ENCODE measurements at places on chromosomes 3 and 15.

DNA sequence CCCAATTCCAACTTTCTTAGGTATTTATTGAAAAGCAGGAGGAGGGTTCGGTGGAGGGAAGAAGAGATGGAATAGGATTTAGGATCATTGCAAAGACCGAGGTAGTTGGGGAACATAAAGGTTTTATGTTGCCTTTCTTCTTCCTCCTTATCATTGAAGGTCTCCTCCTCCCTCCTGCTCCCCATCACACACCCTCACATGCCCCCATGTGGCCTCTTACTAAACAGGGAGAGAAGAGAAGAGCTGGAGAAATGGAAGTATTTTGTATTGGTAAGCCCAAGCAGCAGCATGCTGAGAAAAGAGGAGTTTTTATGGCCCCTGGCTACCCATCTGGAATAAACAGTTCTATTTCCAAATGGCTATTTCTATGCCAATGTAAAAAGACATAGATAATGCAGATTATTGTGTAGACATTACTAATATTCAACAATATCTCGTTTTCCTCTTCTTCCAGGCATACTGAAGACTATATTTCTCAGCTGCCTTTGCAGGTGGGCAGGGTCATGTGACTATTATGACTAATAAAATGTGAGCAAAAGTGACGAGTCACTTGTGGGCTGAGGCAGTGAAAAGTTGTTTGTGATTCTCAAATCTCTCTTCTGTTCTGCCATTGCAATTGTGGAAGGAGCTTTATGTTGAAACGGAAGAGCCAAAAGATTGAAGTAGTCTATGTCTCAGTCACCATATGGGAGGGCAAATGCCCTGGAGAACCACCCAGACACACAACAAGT, 5.2 kb upstream of the GPR176 start:
- no peak for DNase-seq

DNA sequence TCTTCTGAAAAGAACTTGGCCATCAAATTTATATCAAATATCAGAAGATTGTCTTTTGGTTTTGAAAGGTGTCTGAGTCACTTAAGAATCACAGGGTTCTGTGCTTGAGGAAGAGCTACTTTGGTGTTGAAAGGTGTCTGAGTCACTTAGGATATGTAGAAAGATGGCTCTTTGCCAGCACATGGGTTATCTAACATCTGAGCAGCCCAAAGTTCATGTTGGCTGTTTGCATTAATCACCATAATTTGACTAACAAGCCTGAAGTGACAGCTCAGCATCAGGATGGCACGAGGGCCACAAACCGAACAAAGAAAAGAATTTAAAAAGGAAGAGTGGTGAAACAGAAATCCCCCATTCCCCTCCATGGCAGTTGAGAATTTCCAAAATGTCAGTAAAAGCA, 190.5 kb upstream of the CMC1 start:
- no peak for DNase-seq

DNA sequence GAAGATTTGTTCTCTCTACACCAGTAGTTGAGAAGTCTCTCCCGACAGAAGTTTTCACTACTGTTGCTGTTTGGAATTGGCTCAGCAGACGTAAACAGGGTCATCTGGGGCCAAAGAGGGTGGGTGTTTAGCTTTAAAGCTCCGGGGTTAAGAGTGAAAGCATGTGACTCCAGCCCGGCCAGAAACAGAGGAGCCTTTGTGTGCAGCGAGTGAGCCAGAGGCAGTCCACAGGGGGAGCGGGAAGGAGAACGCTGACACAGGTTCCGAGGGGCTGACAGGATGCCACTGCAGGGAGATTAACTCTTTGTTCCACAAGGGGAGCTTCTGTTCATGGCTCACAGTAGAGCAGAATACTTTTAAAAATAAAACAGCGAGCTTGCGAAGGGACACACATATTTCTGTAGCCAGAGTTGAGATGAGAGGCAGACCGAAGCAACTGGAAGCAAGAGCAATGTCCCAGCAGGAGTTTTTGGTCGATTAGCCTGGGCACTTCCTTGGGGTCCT, 26.9 kb downstream of the BMF start:
- DNase-seq, result peak; percentile 89

- no peak for DNase-seq
These were observed 7.0 kb downstream of the NR2F2 start for GRCh38 chr15:96337365-96338023.

DNA sequence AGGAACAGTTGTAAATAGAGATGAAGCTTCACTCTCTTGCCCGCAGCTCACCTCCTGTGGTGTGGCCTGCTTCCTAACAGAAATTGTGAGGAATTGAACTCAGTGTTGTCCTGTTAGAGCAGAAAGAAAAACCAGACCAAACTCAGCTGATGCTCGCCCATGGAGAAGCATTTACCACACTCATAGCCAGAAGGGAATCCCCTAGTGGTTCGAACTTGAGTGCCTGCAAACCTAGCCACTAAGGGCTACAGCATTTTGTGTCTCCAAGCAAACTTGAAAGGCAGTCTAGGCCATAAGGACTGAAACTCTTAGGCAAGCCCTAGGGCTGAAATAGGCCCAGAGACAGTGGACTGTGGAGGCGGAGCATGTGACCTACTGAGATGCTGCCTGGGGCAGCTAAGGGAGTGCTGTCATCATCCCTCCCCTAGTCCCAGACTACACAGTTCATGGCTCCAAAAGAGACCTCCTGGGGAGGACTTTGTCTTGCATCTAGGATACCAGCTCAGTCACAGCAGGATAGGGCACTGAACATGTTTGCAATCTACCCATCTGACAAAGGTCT, 44.5 kb upstream of the MCTP2 start:
- DNase-seq, result no peak

GRCh38 chr3:55523471-55523870, 36.4 kb upstream of the WNT5A start:
- DNase-seq, result no peak

DNA sequence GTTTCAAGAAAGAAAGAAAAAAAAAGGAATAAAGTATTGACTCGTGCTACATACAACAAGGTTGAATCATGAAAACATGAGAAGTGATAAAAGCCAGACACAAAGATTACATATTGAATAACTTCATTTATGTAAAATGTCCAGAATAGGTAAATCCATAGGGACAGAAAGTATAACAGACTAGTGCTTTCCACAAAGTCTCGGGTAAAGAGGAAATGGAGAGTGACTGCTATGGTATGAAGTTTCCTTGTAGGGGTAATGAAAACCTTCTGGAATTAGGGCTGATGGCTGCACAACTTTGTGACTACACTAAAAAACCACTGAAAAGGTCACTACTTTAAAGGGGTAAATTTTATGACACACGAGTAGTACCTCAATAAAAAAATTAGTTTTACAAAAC, 13.0 kb downstream of the LRRFIP2 start:
- DNase-seq, result no peak

DNA sequence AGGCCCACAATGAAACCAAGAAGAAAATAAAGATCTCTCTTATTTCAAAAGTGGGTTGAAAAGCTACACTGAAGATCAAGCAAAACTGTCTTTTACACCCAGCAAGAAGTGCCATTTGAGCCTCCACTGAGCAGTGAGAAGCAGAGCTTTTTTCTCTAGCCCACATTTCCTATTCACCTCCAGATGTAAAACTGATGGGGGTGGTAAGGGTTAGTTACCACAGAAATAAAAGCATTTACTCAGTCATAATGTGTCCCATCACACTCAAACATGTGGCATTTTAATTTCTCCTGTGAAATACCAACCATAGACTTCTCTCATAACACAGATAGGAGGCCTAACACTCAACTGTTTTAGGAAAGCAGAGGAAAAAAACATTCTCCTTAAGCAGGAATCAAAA, 21.0 kb downstream of the IFT57 start:
- DNase-seq, result no peak

DNA sequence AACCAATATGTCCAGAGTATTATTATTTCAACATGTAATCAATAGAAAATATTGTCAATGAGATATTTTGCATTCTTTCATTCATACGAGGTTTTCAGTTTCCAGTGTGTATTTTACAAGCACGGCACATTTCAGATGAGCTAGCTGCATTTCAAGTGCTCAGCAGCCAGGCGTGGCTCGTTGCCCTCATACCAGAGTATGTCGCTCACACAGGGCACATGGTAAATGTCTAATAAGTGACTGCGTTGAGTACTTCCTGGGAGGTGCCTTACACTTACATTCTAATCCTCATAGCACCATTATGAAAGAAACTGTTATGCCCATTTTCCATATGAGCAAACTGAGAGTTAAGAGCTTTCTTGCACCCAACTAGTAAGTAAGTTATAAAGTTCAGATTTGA, 47.4 kb downstream of the TMEM266 start:
- no peak for DNase-seq

DNA sequence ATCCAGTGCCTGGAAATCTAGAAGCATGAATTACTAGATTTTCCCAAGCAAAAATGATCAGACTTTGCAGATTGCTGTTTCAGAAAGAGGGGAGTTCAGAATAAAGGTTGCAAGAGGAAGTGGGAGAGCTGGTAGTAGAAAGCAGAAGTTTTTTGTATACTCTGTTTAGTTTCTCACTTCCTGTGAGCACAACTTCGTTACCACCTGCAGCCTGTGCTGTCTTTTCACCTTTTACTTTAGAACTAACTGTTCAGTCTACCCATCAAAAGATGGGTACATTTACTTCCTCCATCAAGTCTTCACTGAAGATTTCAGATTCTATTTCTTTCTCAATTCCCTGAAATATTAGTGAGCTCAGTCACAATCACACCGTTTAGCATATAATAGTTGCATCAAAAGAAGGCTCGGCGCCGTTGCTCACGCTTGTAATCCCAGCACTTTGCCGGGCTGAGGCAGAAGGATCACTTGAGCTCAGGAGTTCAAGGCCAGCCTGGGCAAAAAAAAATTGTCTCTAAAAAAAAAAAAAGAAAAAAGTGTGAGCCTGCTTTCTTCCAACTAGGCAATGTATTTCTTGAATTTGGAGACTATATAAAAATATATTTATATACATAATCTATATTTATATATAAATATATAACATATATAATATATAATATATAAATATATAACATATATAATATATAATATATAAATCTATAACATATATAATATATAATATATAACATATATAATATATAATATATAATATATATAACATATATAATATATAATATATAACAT, 1.8 kb upstream of the CEP97 start:
- no peak for DNase-seq

- DNase-seq, result no peak
These were observed 51.8 kb downstream of the NSUN3 start for GRCh38 chr3:94114666-94115065.

- no peak for DNase-seq
These were observed 38.6 kb downstream of the CRYBG3 start for GRCh38 chr3:97860364-97860763.

DNA sequence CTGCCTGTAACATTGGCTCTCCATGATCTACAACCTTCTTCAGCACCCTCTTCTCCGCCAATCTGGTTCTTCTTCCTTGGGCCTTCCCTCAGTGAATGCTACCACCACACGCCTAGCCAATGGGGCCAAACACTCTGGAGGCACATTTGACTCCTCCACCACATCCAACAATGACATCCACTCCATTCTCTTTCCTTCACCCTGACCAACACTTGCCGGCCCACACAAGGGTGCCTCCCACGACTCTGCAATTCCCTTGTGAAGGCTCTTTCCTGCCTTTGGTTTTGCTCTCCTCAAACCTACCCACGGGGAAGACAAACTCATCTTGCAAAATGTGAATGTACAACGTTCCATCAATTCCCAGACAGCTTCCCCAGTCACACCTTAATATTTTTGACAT, 263.8 kb downstream of the FOXP1 start:
- no peak for DNase-seq

- no peak for DNase-seq
These were observed 2.4 kb upstream of the MAGI1 start for GRCh38 chr3:66041116-66041515.

- no peak for DNase-seq
These were observed 49.4 kb downstream of the MYZAP start for GRCh38 chr15:57640930-57641682.

DNA sequence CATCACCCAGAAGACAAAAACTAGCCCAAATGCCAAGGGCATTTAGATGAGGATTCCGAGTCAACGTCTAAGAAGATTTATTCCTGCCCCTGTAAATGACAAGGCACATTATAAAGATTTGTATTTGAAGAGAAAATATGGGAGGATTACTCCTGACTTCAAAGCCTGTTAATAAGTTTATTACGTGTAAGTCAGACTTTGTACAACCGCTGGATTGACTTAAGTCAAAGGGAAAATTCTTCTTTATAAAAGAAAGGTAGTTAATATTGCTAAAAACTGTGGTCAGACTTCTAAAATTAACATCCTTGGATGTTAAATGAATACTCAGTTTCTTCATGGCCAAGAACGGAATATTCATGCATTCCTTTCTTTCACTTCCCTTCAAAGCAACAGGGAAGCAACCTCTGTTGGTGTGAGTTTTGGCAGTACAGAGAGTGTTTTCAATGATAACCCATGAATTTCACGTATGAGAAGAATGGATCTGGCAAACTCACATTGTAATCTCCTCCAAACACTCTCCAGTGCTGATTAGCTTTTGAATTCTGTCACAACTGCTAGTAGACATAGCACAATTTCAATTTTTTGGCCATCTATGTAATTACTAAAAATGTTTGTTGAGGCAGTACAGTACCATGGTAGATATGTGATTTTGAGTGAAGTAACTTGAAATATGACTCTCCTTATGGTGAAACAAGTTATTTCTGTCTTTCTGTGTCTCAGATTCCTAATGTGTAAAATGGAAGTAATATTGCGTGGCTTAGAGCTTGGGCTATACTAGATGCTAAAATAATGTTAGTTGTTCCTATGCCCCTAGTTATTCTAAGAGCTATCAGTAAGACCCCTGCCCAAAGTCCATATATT, 62.0 kb downstream of the PLD1 start:
- DNase-seq, result no peak

- DNase-seq, result no peak
These were observed 158.5 kb upstream of the SGO1 start for GRCh38 chr3:20344400-20344959.

DNA sequence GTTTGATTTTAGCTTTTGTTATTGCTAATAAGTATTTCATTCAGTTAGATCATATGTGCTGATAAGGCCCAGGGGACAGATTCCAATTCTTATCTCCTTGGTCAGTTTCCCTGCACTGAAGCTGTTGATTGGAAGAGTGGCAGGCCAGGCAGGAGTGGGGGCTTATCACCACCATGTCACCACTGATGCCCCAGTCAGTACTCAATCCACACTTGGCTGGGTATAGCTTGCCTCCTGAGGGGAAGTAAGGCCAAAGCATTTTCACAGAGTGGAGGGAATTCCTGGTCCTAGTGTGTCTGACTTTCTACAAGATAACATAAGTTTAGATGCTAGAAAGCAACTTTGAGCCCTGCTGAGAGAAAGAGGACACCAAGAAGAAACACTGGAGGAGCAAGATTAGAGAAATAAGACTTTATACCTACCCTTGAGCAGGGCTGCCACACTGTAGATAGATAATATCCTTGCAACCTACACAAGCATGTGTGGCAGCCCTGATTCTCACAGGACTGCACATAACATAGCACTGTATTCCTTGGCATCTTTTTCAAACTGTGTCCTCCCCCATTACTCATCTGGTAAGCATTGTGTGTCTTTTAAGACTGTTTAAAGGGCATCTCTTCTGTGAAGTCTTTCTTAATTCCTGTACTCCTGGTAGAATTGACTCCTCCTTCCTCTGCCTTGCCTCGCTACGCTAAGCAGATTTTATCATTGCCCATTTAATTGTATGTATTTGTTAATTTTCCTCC, 24.3 kb downstream of the OXNAD1 start:
- DNase-seq, result no peak

GRCh38 chr3:18282507-18282906, 142.6 kb downstream of the SATB1 start:
- no peak for DNase-seq

- DNase-seq, result no peak
These were observed 30.9 kb downstream of the STIMATE start for GRCh38 chr3:52866427-52866826.

- DNase-seq, result no peak
These were observed 143.2 kb upstream of the HACD2 start for GRCh38 chr3:123728014-123728413.

All from femur (tissue), 1 donor.